ENCODE measurements at places on chromosomes 7 and 10.

DNA sequence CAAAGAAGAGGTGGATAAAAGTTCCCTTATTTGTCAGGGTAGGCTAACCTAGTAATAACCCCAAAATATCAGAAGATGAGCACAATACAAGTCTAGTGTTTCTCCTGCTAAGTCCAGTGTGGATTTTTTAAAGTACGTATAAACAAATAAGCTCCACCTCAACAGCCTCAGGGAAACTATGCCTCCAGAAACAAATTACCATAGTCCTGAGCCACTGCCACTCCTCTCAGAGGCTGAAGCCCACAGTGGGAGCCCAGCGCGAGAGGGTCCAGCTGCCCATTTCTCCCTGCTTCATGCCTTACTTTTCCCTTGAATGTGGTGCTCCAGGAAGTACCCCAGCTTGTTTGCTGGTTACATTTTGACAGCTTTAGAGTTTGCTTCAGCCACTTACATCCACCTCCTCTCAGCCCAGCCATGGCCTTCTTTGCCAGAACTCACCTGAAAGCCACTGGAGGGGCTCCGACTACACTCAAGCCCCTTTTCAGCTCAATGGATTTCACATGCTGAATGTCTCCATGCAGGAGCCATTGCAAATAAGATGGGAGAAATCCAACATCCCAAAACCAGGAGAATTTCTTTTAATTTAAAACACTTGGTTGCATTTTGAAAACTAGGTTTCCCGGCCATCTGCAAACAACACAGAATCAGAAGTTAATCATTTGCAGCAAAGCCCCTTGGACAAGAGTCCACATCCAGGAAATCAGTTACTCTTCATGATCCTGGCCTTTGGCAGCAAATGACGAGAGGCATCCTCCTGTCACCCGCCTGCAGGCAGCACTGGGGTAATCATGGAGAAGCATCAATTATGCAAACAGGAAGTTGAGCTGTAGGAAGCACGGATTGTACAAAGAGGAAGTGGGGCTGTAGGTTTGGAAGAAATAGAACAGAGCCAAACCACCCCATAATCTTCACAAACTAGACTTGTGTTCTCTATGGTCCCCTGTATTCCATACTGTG is 138.1 kb downstream of the HERPUD2 start:
- no peak for DNase-seq

- no peak for DNase-seq
These were observed 91.3 kb downstream of the ZNF467 start for GRCh38 chr7:149682038-149682437.

DNA sequence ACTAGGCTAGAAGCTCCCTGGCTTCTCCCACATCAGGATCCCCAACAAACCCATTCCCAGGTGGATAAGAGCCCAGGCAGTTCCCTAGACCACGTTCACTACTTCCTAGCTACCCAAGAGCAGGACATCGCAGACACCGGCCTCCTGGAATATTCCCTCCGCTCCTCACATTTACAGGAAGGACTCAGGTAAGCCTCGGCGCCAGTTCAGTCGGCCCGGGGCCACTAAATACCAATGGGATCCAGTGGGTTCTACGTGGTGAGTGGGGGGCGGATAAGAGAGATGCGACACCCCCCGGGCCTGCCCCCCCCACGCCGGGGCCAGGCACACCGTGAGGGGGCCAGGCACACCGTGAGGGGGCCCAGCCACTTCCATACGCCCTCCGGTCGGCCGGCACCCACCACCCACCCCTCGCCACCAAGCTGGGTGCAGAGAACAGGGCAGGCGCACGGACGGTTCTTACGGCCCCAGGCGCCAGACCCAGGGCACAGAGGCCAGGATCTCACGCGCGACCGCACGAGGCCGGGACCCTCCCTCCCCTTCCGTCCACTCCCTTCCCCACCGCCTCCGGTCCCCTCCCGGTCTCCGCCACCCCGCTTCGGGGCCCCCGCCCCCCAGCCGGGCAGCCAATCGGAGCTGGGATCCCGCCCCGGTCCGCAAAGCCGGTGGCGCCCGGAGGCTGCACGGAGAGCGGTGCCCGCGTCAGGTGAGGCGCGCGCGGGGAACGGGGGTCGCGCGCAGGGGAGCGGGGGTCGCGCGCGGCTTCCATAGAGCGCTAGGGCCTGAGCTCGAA is at the start of gene BLVRA:
Gene BLVRA, plus strand, starts transcription at position 652 of the 793 bp plus-strand sequence. CDS start 12,479 bp downstream, outside the sequence.
- no peak for DNase-seq

GRCh38 chr7:131600085-131600881 is 43.9 kb upstream of the PODXL start:
- DNase-seq = no peak

DNA sequence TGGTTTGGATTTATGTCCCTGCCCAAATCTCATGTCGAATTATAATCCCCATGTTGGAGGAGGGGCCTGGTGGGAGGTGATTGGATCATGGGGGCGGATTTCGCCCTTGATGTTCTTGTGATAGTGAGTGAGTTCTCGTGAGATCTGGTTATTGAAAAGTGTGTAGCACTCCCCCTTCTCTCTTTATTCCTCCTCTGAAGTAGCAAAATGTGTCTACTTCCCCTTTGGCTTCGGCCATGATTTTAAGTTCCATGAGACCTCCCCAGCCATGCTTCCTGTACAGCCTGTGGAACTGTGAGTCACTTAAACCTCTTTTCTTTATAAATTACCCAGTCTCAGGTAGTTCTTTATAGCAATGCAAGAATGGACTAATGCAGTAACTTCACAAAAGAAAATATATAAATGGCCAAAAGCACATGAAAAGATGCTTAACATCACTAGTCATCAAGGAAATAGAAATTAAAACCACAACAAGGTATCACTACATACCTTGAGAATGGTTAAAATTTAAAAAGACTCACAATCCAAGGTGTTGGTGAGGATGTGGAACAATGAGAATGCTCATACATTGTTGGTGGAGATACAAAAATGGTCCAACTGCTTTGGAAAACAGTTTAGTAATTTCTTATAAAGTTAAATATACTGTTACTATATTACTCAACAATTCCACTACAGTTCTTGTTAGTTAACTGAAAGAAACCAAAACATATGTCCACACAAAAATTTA is 218.7 kb downstream of the SNX10 start:
- no peak for DNase-seq

DNA sequence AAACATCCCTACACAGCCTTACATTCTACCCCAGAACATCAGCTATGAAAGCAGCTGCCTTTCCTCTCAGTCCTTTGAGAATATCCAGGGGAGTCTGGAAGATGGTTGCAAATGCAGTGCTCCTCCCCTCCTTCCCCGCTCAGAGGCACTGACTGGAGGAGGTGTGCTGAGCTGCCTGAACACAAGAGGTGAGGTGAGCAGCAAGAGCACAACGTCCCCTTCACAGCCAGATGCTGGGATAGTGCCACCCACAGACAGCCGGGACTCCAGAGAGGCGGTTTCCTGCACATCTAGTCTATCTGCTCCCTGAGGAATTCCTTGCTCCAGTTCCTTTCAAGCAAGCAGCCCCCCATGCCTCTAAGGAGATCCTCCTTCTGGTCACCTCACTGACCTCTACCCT is 74.2 kb downstream of the EZH2 start:
- DNase-seq = no peak

DNA sequence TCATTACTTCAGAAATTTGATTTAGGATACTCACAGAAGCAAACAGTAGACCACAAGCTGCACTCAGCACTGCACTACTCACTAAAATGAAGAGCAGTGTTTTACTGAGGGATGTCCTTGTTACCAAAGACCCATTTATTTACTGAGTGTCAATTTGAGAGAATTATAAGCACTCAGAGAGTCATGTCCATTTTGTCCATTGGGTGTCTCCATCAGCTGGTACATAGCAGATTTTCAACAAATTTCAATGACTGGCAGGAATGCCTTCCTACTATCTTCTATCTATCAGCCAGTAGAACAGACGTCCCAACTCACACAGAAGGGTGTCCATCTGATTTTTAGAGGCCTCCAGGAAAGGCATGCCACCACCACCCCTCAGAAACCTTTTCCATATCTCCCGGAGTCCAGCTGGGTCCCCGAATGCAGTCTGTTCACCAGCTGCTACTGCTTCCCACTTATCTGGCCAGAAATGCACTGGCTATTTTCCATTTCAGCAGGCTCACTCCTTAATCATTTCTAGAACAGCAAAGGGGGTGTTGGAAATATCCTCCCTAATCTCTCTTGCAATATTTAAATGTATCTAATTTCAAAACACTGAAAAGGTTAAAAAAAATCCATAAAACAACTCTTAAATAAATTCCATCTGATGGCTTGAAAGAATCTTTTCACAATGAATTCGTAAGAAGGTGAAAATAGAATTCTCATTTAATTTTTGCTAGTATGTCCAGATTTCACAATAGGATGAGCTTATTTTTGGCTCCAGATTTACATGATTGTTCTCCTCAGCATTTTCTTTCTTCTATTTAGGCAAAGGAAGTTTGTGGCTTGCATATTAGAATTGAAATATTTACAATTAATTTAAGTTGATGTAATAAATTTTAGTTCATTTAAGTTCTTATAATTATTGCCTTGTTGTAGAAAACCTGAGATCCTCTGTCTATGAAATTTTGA is 1164.0 kb upstream of the CELF2 start:
- no peak for DNase-seq

GRCh38 chr10:80090121-80090520 is 11.7 kb downstream of the TMEM254 start:
- DNase-seq = peak; percentile 32

- DNase-seq = no peak
These were observed 85.1 kb downstream of the POU6F2 start for GRCh38 chr7:39062811-39063210.

GRCh38 chr10:91682912-91683311 is 50.0 kb upstream of the PPP1R3C start:
- DNase-seq = no peak

DNA sequence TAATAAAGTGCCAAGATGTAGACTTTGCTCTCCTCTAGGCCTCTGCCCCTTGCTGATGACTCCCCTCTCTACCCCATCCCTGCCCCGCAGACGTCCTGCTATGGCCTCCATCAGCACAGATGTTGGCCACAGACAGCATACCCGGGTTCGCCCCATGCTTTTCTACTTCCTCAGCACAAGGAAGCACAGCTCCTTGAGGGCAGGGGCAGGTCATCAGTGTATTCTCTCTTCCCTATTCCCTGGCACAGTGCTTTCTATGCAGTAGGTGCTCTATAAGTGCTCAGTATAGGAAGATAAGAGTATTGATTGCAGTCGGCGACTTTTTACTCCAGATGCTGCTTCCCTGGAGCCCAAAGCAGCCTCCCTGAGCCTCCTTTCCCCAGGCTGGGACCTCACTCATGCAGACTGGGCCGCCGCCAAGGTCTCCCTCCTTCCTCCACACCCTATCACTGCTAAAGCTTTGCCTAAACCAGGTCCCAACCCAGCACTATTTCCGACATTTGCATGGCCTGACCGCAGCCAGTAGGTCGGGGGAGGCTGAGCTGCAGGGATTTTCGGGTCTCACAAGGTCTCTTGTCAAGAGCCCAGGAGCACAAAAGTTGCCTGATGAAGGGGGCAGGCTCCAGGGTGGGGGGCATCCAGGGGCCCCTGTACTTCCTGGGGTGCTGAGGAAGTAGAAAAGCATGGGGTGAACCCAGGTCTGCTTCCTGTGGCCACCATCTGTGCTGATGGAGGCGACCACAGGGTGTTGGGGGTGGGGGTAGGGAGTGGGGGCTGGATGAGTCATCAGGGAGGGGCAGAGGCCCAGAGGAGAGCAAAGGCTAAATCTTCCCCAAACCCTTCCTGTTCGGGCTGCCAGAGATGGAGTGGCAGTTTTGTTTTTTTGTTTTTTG is 8.0 kb downstream of the CALHM3 start:
- DNase-seq = no peak

DNA sequence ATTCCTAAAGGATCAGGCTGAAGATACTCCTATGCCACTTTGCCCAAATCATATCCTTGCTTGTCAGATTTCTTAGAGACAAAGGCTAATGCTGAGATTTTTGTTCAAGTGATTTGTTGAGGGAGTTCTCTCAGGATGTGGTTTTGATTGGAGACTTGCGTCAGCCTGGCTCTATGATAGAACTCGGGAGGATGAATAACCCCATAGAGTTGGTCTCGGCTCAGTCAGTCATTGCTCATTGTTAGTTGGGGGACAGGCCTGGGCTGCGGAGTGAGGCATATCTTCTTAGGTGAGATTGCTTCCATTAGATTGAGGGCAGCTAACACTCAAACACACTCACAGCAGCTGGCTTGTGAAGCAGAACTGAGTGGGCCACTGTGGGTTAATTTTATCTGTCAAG is 203.4 kb downstream of the KIF20B start:
- no peak for DNase-seq

DNA sequence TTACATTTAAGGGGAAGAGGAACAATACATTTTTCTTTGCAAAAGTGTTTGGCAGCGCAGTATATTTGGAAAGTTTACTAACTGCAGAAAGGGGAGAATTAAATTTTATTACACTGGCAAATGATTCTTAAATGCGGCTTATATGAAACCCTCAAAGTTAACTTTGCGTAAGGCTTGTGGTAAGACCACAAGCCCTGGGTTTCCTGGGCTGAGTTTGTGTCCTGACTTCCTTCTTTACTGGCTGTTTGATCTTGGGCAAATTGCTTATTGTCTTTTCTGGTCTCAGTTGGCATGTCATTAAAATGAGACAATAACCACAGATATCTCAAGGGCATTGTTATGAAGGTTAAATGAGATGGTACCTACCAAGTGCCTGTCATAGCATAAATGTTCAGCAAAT is 106.8 kb downstream of the GLRX3 start:
- no peak for DNase-seq

DNA sequence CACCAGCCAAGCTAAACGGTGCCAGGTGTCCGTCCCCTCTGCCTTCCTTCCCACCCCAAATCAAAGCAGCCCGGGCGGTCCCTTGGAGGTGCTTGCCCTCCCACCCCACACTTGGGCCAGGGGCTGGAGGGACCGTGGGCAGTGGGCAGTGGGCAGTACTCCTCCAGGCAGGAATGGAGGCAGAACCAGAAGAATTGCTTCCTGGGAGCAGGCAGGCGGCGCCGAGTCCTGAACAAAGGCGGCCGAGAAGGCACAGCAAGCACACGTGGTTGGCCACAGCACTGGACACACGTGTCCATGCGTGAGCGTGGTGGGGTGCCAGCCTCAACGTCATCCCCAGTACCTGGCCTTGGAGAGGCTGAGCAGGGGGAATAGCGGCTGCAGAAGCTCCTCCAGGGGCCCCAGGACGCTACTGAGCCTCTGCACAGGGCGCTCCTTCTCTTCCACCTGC is 48.4 kb upstream of the NKX6-2 start:
- no peak for DNase-seq

GRCh38 chr7:155732286-155732685 is 80.0 kb downstream of the SHH start:
- DNase-seq = no peak

DNA sequence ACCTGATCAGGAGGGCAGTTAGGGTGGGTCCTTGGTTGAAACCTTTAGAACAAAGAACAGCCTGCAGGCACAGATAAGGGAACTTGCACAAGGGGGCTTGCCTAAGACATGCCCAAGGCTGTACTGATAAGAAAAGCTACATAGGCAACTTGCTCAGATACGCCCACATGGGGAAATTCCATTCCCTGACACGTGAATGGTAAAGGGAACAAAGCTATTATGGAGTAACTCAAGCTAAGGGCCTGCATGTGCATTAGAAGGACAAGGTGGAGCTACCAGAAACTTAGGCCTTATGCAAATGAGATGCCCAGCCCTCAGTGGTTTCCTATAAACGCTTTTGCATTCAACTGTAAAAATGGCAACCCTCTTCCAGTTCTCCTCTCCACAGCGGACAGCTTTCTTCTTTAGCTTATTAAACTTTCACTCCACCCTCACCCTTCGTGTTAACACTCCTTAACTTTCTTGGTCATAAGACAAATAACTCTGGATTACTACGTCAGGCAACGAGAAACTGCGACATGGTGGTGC is 1192.1 kb upstream of the CELF2 start:
- DNase-seq = no peak

GRCh38 chr7:82210416-82211184 is 233.0 kb downstream of the CACNA2D1 start:
- DNase-seq = no peak

Measured in NCI-H1417 treated with DMSO at 0.1 percent for 48 hours (cell line).